ENCODE measurements at places on chromosomes 7 and 10. TPM values are rescaled to one million over a fixed set of nuclear protein-coding genes. Genes with fewer than 3 reads are reported as not detected.
A peak's percentile ranks its signal among the peaks of the same experiment; 100 is the strongest.

- peaks cover 2% of the 10 kb centered on the region for H3K4me1 ChIP-seq
- no peak for DNase-seq
- peaks cover 5% of the 10 kb centered on the region for H3K36me3 ChIP-seq
- no peak overlapping the region for H3K4me3 ChIP-seq
Measured at GRCh38 chr10:9853405-9854355, 1164.0 kb upstream of the CELF2 start.

GRCh38 chr7:44100458-44101302, 3.5 kb upstream of the AEBP1 start:
- H3K27ac ChIP-seq, result peak overlapping the region; percentile 99
- H3K4me3 ChIP-seq, result no peak overlapping the region

DNA sequence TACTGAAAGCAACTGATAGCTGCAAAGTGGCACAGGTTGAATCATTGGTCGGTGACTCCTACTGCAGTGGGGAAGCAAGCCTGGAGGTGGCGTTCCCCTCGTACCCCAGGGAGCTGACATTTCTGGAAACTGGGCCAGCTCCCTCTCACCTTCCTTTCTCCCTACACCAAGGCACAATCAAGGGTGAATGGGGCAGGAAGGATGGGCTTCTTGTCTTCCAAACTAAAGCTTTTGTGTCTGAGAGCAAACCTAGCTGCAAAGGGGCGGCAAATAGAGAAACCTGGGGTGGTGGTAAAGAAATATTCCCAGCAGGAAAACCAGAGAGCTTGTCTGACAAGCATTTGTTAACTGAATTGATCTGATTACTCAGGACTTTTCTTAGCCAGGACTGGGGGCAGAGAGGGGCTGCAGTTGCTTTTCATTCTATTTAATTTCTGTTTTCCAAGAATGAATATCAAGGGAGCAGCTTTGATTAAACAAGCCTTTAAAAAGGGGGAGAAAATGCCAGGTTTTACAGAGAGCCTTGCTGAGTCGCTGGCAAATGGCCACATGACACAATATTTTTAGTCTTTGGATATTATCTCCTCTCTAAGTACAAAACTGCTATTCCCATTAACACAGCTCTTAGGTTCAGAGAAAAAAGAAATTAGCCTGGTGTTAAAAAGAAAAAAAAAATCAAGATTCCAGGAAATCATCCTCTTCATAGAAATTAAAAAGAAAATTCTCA, 27.8 kb downstream of the CDHR3 start:
- no peaks in the 10 kb centered on the region for H3K36me3 ChIP-seq
- H3K27me3 ChIP-seq, result peaks cover 27% of the 10 kb centered on the region
- no peak overlapping the region for H3K27ac ChIP-seq
- no peak for DNase-seq
- peaks cover 19% of the 10 kb centered on the region for H3K4me1 ChIP-seq
- no peak overlapping the region for H3K4me3 ChIP-seq

GRCh38 chr10:77667426-77668324, 30.1 kb upstream of the KCNMA1 start:
- H3K4me3 ChIP-seq, result no peak overlapping the region
- no peak for DNase-seq
- H3K4me1 ChIP-seq, result peaks cover 24% of the 10 kb centered on the region
- peaks cover 2% of the 10 kb centered on the region for H3K36me3 ChIP-seq
- H3K27ac ChIP-seq, result no peak overlapping the region

Gene C10orf95
- not detected for total RNA-seq

Gene ARMS2
- not detected for total RNA-seq

- peak; percentile 90 for DNase-seq
- H3K4me3 ChIP-seq, result no peak overlapping the region
- no peaks in the 10 kb centered on the region for H3K4me1 ChIP-seq
Measured at GRCh38 chr7:1987084-1987535, 245.6 kb downstream of the MAD1L1 start.

DNA sequence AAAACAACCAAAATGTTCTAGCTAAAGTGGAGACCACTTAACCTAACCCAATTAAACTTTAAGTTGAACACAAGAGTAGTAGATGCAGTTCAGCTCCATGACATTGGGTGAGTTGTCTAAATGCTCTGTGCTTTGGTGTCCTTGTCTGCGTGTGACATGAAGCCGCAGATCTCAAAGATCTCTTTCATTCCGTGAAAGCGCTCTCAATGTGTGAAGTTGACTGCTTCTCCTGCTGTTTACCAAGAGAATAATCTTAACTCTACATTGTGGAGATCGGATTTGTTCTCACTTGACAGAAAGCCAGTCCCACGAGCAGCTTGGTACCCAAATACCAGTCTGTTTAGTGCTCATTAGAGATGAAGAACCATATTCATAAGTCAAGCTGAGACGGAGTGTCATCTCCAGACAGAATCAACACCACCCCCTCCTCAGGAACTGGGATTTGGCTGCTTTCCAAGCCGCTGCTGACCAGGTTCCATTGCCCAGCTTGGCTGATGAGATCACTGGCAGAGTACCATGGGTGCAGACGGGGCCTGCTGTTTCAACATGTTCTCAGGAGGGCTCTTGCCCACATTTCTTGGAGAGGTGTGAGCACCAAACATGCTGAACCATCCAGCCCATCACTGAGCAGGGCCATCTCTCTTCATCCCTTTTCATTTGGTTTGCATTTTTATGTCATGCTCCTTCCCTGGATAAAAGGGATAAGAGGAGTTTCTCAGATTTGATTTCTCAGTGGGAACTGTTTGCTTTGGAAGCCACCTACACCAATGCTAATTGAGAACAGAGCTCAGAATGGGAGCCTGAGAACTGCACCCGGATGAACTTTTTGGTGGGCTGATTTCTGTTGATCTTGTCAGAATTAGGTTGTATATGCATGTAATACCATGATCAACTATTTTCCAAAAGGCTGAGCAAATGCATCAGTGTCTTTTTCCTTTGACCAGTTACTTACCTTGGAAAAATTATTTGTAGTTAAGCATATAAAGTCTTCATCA, 95.8 kb upstream of the AGBL3 start:
- H3K36me3 ChIP-seq, result peaks cover 37% of the 10 kb centered on the region
- H3K4me3 ChIP-seq, result peak overlapping the region; percentile 60
- peak overlapping the region; percentile 83 for H3K27ac ChIP-seq
- H3K4me1 ChIP-seq, result peaks cover 97% of the 10 kb centered on the region
- H3K27me3 ChIP-seq, result no peaks in the 10 kb centered on the region
- no peak for DNase-seq

DNA sequence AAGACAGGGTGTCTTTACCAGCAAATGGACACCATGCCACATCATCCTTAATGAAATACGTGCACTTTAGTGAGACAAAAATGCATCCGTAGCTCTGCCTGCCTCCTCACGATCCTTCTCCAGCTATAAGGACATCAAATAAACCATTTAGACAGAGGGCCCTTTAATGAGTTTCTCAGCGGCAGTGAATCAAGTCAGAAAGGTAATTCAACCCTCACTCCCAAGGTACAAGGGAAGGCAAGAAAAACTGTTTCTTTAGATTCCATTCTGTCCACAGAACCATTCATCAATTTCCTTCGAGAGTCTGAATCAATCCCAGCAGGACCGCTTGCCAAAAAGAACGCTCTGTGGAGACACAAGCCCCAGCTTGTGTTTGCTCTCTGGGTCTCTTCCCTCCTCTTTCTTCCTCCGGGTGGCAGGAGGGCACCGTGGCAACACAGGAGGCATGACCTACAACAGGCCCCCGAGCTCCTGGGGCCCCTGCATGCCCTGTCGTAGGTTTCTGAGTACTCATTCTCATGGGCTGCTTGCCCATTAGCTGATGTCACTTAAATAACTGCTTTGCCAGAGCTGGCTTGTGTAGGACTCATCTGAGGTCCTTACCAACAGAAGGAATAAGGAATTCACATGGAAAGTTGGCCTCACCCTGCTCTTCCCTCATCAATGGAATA, 297.8 kb upstream of the PRKCQ start:
- H3K4me1 ChIP-seq, result peaks cover 5% of the 10 kb centered on the region
- DNase-seq, result no peak
- no peak overlapping the region for H3K4me3 ChIP-seq
- H3K27ac ChIP-seq, result no peak overlapping the region

DNA sequence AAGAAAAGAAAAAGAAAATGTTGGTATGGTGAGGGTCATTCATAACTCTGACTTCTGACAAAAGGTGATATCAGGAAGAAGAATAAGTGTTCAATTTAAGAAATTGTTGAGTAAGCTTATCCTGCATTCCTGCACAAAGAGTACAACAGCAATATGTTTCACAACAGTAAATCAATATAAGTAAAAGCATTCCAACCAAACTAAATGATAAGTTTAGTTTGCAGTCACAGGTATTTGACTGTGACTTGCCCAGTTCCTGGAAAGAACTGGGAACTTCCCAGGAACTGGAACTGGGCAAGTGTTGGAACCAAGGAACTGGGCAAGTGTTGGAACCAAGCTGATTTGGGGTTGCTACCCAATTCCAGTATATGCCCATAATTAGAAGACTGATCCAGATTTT, 35.0 kb downstream of the NEURL1 start:
- no peaks in the 10 kb centered on the region for H3K4me1 ChIP-seq
- no peak for DNase-seq
- H3K36me3 ChIP-seq, result peaks cover 3% of the 10 kb centered on the region
- H3K4me3 ChIP-seq, result no peak overlapping the region
- H3K27me3 ChIP-seq, result peaks cover 48% of the 10 kb centered on the region

DNA sequence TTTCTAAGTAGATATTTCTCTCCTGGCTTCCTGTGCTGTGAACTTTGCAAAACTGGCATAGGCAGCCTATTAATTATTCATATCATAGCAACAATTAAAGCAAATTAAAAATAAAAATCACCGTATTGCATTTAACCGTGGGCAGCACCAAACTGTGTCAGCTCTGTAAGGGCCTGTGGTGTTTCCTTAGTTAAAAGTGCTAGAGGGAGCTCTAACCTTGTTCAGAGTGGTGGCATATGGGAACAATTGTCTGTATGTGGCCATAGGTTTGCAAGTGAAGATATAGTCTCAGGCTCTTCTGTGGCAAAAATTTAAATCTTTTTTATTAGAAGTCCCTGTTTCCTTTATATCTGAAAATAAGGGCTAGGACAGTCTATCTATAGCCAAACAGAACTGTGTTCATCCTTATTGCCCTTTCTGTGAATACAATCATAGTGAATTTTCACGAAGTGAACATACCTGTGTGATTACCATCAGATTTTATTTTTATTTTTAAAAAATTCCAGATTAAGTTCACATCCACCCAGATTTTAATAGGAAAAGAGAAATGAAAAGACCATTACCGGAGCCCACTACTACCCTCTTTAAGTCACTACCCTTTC, 92.6 kb downstream of the POLL start:
- H3K27me3 ChIP-seq, result no peaks in the 10 kb centered on the region
- no peak for DNase-seq
- no peak overlapping the region for H3K4me3 ChIP-seq
- H3K4me1 ChIP-seq, result peaks cover 8% of the 10 kb centered on the region
- H3K36me3 ChIP-seq, result no peaks in the 10 kb centered on the region
- no peak overlapping the region for H3K27ac ChIP-seq

DNA sequence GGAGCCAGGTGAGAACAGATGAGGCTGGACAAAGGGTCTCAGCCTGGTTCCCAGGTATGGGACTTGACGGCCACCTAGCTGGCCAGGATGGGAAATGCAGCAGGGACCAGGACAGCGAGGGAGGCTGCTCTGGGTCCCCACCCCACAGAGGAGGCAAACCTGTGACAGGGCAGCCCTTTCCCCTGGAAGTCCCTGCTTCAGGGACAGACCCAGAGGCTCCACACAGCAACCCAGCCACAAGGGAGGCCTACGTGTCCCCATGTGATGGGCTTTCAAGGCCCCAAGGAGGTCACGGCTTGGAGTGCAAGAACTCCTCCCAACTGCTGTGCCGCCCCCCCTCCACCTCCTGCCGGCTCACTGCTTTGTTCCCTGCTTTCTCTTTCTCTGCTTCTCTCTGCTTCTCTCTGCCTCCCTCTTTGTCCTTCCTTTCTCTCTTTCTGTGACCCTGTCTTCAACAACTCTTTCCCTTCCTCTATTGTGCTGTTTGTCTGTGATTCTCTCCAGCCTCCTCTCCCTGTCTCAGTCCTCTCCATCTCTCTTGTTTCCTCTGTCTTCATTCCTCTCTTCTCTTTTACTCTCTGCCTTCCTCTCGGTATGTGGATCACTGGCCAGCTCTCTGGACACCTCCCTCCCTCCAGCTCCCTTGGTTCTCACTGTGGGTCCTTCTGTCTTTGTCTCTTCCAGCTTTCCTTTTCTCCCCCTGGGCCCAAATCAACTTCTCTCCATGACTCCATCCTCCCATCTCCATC, 9.6 kb upstream of the EIF5AL1 start:
- H3K4me1 ChIP-seq, result peaks cover 4% of the 10 kb centered on the region
- H3K27ac ChIP-seq, result no peak overlapping the region
- H3K4me3 ChIP-seq, result no peak overlapping the region
- DNase-seq, result no peak

Gene GRM3
- not detected for total RNA-seq

Gene ANKRD61
- not detected for total RNA-seq

GRCh38 chr7:26646336-26647048, 217.9 kb downstream of the SKAP2 start:
- peaks cover 15% of the 10 kb centered on the region for H3K27me3 ChIP-seq
- H3K27ac ChIP-seq, result no peak overlapping the region
- H3K4me1 ChIP-seq, result no peaks in the 10 kb centered on the region
- no peak for DNase-seq

GRCh38 chr10:131631619-131632018, 269.2 kb upstream of the PPP2R2D start:
- H3K36me3 ChIP-seq, result no peaks in the 10 kb centered on the region
- H3K27ac ChIP-seq, result no peak overlapping the region
- no peaks in the 10 kb centered on the region for H3K27me3 ChIP-seq
- no peaks in the 10 kb centered on the region for H3K4me1 ChIP-seq
- H3K4me3 ChIP-seq, result no peak overlapping the region
- peak; percentile 36 for DNase-seq

DNA sequence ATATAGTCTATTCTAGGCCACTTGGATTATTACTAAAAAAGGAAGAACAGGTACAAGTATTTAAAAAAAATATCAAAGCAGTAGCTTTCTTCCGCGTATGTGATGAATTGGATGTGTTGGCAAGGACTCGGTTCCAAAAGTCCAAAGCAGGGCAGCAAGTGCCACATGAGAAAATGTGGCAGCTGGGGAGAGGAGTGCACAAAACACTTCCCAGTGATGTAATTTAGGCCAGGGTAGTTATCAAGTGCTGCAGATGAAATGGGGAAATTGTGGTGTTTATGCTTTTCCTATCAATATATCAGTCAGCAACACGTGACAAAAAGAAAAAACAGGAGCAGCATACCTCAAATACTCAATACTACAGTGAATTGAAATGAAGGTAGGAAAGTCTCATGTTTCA, 7.0 kb downstream of the RHOBTB1 start:
- DNase-seq, result no peak
- no peaks in the 10 kb centered on the region for H3K27me3 ChIP-seq
- no peak overlapping the region for H3K4me3 ChIP-seq
- no peak overlapping the region for H3K27ac ChIP-seq

DNA sequence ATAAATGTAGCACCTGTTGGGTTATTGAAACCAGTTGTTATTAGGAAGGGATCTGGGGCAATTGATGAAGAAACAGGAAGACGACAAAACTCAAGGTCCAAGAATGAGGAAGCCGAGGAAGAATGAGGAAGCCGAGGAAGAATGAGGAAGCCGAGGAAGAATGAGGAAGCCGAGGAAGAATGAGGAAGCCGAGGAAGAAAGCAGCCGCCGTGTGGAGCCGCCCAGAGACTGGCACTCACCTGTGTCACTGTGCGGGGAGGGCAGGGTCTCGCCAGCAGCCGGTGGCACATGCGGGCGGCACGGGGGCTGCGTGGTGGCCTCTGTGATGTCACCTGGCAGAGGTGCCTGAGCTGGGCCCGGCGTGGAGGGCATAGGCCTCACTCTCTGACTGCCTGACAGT, 71.1 kb upstream of the CFAP46 start:
- DNase-seq, result no peak
- no peak overlapping the region for H3K4me3 ChIP-seq
- no peak overlapping the region for H3K27ac ChIP-seq
- H3K27me3 ChIP-seq, result no peaks in the 10 kb centered on the region

Gene RASSF4
- total RNA-seq, result 24.6 TPM

Gene GIMAP4
- not detected for total RNA-seq

Data from chondrocyte (in vitro differentiated cells).